ENCODE measurements at places on chromosomes 6 and 20.

DNA sequence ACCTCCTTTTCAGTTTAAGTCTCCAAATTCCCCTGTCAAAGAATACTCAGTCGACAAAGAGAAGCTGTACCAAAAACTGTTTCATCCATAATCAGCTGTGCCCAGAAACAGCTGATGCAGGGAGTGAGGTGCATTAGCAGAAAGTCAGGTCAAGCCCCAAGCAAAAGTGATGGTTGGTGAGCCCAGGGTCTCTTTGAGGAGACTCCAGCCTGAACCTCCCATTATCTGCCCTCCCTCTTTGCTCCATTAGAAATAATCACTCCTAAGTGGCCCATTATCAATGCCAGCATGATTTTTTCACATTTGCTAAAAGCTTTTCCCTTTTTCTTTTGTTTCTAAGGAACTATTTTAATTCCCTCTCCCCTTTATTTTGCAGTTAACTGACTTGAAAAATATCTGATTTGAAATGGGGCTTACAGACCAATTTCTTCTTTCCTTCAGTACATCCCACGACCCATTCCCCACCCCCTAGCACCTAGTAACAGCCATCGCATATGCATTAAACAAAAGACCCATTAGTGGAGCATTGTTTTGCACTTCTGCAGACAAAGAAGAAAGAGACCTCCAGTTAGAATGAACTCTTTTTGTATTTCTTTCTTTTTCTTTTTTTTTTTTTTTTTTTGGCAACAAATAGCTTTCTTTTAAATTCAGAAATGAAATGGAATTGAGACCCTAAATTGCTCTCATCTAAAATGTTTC lies 257.0 kb downstream of the GRIK2 start:
- DNase-seq = no peak

GRCh38 chr20:20079102-20079784 lies 26.9 kb downstream of the CFAP61 start:
- no peak for DNase-seq

DNA sequence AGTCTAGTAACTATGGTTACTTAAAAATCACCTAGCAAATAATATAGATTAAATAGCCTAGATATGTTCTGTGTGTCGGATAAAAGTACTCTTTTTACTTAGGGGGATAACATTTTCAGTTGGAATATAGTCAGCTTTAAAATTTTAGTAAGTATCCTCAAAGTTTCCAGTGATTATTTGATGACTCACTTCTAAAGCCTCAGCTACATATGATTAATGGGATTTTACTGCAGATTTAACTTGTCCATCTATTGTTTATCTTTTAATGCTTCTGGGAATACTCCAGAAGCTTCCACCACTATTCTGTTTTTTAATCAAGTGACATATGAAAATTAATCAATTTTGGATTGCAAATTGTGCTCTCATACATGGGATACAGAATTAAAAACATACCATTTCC lies 8.7 kb upstream of the TENT5A start:
- peak; percentile 22 for DNase-seq

- DNase-seq = no peak
Observed at GRCh38 chr6:160801418-160801817, 99.4 kb downstream of the PLG start.

DNA sequence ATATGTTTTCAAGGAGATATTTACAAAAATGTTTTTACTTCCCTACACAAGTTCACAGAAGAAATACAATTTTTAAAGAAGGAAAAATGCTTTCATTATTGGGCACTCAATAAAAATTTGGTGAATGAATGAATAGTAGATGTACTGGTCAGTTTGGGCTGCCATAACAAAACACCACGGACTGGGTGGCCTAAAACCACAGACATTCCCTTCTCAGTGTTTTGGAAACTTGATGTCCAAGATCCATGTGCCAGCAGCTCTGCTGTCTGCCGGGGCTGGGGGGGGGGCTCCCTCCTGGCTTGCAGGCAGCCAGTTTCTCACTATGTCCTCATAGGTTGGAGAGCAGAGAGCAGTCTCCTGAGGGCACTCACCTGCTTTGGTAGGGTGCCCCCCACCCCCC lies 62.0 kb downstream of the FAM120B start:
- no peak for DNase-seq

- DNase-seq = no peak
Observed at GRCh38 chr6:53090576-53090975, 25.4 kb downstream of the FBXO9 start.

Measured in HS-5 (cell line).